SK-MEL-5 (cell line): ENCODE measurements at places on chromosomes 1 and 21. TPM values are rescaled to one million over a fixed set of nuclear protein-coding genes. Genes with fewer than 3 reads are reported as not detected.

HPDL gene
- not detected in 2 replicates for total RNA-seq

OVAAL gene
- 23.6 and 25.8 TPM in 2 replicates for total RNA-seq

NHLH1 gene
- total RNA-seq, result not detected in 2 replicates

DNA sequence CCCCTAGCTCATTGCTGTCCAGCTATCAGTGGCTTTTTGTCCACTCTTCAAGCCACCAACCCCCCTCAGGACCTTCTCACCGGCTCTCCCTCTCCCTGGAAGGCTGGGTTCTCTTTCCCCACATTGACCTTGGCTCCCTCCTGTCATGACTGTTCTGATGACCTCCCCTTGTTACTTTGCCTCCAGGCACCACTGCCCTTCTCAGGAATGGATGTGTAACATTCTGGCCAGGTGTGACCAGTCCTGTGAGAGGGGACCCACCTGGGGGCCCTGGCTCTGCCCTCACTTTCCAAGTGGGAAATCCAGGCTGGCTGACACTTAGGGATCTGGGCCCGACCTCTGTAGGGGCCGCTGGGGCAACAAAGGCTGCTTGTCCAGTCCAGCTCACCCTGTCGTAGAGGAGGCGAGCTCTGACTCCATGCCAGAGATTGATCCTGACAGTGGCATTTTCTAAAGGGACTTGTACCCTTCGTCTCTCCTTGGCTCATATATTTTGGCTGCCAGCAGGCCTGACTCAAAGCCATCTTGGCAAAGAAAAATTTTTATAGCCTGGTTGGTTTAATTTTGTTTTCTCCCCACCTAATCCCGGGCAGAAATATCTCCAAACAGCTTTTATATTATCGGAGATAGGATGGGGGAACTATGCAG lies 37.9 kb upstream of the USP24 start:
- no peak for DNase-seq
